SK-N-SH treated with all-trans-retinoic acid at 6 μM for 48 hours (cell line): ENCODE measurements at places on chromosomes 1 and 21.
A peak's percentile ranks its signal among the peaks of the same experiment; 100 is the strongest.

- ATAC-seq: no peak
Measured at GRCh38 chr21:46150491-46151121, 4.8 kb downstream of the FTCD start.

GRCh38 chr1:154752273-154753030 lies 117.6 kb downstream of the KCNN3 start:
- ATAC-seq: 0 out of 3 replicates have a peak, but pooled peaks have one; percentile 13

GRCh38 chr1:86906419-86906818 lies 7.5 kb downstream of the SELENOF start:
- no peak for ATAC-seq

- no peak for ATAC-seq
Measured at GRCh38 chr1:27596986-27597385, 7.0 kb downstream of the AHDC1 start.

GRCh38 chr21:33731447-33731846 lies 89.1 kb downstream of the ITSN1 start:
- no peak for ATAC-seq

GRCh38 chr1:90973897-90974798 lies 47.7 kb downstream of the ZNF644 start:
- peak; percentile 84 for ATAC-seq

DNA sequence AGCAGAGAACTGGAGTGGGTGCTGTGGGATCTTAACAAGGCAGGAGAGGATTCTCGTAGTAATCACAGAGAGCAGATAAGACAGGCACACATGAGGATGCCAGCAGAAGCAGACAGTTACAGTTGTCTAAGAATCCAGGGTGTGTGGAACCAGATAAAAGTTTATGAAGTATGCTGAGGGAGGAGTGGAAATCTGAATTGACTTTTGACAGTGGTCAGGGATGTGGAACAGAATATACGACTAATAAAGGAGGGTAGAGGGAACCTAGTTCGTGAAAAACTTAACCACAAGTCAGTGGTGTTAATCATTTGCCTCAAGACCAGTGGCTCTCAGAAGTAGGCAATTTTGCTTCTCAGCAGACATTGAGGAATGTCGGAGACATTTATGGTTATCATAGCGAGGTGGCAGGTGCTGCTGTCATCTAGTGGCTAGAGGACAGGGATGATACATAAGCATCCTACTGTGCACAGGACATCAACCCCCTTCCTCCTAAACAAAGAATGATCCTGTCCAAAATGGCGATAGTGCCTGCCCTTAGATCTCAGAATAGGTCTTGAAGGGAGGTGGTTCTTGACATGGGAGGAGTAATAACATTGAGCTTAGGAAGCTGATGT lies 3.0 kb downstream of the LRRC8D start:
- ATAC-seq: no peak

- ATAC-seq: no peak
Measured at GRCh38 chr1:26317612-26318337, at the start of gene CD52. CD52 (plus strand) TSS chr1:26317958; CDS start chr1:26318018, 60 bp downstream.

DNA sequence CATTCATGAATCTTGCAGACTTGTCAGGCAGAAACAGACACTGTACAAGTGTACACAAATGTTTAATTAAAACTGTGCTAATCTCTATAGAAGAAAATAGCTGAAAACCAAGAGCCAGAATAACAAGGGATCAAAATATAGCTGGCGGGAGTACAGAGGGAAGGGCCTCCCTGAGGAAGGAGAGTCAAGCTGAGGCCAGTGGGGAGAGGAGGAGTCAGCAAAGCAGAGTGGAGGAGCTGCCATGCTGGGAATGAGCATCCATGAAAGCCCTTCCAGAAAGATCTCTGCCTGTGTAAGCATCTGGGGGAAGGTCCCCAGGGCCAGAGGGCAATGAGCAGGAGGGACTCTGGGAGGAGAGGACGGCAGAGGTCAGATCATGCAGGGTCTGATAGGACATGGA lies 15.1 kb downstream of the SLAMF8 start:
- ATAC-seq: no peak

DNA sequence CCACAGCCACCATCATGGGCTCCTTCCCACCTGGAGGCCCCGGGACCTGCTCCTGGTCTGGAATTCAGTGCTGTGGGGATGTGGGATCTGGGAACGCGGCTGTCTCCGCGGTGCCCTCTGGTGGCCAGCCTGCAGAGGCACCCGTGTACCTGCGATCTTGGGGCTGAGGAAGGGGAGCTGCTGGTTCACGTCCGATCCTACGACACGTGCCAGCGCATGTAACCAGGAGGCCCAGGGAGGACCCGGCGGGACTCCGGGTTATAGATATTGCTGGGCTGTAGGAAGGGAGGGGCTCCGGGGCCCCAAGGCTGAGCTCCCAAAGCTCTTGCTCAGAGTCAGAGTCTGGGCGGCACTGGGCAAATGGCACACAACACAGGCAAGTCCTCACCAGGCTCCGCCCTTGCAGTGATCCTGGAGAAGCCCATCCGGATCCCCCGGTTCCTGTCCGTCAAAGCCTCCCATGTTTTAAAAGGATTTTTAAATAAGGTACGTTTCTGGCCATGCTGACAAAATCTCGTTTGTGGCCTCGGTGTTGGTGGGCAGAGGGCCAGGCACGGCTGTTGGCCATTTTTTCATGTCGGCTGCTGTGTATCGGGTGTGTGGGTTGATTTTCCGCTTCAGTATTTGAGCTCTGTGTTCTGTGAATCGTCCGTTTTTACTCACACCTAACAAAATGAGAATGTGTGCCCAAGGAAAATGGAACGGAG lies 20.1 kb downstream of the FAAP20 start:
- ATAC-seq: peak; percentile 90

GRCh38 chr1:163652441-163652840 lies 330.7 kb downstream of the NUF2 start:
- no peak for ATAC-seq

DNA sequence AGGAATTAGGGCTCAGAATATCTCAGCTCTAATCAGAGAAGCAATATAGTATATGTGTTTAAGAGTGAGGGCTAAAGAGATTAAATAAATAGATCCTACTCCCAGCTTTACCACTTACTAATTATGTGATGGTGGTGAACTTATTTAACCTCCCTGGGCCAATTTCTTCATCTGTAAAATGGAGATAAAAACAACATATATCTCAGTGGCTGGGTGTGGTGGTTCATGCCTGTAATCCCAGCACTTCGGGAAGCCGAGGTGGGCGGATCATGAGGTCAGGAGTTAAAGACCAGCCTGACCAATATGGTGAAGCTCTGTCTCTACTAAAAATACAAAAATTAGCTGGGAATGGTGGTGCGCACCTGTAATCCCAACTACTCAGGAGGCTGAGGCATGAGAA lies 135.2 kb downstream of the SLC44A5 start:
- ATAC-seq: no peak

GRCh38 chr1:14625996-14626395 lies 27.5 kb downstream of the KAZN start:
- ATAC-seq: no peak

- ATAC-seq: no peak
Measured at GRCh38 chr1:116453481-116453880, 80.4 kb downstream of the ATP1A1 start.

DNA sequence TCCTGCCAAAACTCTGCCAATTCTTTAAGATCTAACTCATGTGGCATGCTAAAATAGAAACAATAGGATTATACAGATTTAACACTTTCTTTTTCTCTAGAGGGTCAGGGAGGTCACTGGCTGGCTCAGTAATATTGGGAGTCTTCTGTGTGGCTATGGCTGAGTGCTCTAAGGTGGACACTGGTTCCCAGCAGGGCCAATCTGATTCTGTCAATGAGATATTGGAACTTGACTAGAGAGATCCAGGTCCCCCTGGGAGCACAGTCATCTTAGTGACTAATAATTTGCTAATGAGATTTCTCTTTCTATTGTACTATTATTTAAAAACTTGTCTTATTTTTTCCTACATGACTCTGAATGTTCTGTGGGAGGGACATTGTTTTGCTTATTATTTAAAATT lies 69.1 kb upstream of the ZP4 start:
- no peak for ATAC-seq

DNA sequence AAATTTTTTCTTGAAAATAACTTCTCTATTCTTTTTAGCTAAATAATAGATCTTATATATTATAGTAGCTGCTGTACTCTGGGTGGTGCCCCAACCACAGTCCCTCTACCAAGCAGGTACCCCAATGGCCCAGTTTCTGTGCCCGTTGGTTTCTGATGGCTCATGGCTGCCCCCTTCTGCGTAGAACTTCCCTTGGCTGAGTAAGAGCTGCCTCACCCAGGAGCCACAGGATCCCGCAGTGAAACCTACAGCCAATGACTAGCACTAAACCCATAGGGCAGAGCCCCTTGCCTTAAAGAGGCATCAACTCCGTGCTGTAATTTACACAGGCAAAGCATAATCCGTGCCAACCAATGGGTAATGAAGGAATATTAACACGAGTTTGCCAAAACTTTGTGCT lies 247.5 kb downstream of the USH2A start:
- ATAC-seq: no peak

DNA sequence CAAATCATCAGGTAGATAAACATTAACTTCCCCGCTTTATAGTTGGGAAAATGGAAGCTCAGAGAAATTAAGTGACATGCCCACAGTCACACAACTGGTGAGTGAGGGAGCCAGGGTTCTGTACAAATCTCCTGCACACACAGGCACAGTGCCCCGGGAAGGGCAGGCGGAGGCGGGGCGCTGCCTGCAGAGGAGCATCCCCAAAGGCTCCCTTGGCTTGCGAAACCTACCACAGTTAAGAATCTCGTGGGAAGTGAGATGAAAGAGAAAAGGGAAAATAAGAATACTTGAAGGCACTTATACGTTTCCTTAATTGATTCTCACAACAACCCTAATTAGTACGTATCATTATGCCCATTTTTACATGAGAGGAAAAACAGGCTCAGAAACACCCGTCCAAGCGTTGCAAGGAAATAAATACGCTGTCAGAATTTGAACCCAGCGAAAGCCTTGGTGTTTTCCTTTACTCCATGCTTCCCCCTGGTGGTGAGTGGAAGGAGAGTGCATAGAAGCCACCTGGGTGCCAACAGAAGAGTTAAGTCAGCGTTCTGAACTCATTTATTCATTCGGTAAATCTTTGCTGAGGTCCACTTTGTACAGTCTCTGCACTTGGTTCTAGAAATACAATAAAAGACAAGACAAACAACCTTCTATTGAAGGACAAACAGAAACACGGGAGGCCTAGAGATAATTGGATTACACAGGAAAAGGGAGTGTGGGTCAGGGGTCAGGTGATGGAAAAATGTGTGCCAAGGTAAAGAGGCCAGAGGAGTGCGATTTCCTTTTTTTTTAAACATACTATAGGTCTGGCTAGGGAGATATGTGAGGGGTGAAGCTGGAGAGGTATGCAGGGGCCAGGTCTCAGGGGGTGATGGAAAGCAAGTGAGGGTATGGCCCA lies 28.4 kb downstream of the ACP6 start:
- ATAC-seq: peak; percentile 76

- ATAC-seq: no peak
Measured at GRCh38 chr1:19468397-19468956, 16.9 kb downstream of the CAPZB start.

DNA sequence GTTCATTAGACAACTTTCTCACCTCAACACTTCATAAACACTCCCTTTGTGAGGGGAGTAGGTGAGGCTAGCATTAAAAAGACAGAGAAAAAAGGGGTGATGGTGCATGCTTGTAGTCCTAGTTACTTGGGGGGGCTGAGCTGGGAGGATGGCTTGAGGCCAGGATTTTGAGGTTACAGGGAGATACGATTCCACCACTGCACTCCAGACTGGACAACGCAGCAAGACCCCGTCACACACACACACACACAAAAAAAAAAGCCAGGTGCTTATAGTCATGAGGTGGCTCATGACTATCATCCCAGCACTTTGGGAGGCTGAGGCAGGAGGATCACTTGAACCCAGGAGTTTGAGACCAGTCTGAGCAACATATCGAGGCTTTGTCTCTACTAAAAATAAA lies 29.6 kb downstream of the GON4L start:
- no peak for ATAC-seq

DNA sequence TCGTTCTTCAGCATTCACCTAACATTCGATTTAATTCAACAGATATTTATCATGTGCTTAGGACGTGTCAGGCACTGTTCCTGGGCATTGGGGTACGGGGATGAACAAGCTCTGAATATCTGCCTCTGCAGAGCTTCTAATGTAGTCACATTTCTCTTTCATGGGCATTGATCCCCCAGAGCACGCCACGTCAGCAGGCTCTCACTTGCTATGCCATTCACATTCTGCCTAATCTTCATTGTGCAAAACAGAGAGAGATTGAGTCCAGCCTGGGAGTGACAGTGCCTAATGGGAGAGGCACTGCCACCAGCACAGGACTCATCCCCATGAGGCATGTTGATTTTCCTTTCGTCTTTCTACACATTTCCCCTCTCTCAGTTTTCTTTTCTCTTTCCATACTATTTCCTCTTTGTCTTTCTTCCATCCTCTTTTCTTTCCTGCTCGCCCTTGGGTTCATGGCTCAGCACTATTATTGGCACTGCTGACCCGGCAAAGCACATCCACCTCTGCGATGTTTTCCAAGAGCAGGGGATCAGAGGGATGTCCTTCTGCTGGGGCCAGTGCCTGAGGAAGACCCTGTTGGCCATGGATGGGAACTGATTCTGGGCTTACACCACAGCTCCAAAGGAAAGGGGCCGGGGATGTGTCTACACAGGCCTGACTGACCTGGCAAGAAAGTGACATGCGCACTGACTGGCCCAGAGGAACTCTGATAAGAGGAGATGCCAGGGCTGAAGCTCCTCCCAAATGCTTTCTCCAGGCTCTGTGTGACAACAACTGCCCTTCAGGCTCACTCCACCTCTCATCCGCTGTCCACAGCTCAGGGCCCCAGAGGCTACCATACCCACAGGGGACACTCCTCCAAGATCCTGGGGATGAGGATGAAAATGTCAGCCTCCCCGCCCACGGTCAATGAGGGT lies 195.9 kb downstream of the TOMM20 start:
- ATAC-seq: peak; percentile 59

DNA sequence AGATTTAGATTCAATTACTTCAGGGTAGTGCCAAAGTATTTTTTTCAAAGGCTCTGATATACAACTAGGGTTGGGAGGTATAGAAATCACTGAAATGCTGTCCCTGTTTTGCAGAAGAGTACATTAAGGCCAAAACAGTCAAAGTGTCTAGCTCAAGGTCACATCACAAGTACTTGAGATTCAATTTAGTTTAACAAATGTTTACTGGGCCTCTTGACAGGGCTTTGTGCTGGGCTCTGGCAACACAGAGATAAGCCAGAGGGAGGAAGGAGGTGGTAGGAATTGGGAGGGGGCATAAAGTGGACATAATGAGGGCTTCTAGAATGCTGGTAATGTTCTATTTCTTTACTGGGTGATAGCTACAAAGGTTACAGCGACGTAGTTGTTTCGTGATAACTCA lies 2.3 kb upstream of the SLC9A1 start:
- no peak for ATAC-seq

DNA sequence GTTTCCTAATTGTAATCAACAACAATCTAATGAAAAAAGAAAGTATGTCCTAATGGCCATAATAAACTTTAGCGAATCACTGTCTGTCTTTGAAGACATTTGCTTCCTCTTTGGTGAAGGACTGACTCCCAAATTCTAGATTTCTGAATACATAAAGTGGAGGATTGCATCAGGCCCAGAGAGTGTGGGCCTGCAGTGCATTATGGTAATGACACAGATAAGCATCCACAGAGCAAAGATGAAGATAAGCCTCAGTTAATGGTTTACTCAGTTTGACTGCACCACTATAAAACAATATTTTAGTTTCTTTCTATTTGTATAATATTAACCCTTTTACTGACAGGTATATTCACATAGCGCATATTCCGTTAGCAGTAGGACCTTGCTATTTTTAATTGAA lies 365.5 kb downstream of the KCTD3 start:
- no peak for ATAC-seq
